Stimulated activated CD8-positive, alpha-beta memory T cell treated with anti-CD3 and anti-CD28 coated beads, Interleukin-15, amount 100 ng/mL, for 4 hours (primary cell): ENCODE measurements at places on chromosomes 6 and 20.

GRCh38 chr6:44663860-44664634 is 276.5 kb downstream of the CDC5L start:
- DNase-seq = no peak

- no peak for DNase-seq
Observed at GRCh38 chr20:9225879-9226278, 157.0 kb downstream of the PLCB4 start.

- DNase-seq = no peak
Observed at GRCh38 chr20:32495217-32495565, 89.9 kb downstream of the NOL4L start.

GRCh38 chr6:169035385-169036240 is 218.0 kb downstream of the THBS2 start:
- no peak for DNase-seq

DNA sequence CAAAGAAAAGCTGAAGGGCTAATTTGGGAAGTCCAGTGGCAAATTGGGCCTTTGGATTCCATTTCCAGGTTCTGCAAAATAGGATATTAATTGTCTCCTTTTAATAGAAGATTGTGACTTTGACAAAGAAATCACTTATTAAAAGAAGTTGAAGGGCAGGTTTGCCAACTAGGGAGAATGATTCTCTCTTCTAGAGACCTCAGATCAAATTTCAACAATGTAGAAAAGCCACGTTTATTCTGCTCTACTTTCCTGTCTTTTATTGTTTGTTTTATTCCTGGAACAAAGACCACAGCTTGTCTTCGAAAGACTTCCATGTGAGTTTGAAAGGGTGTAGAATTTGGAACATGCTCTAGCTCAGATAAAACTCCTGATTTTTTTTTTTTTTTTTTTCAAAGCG is 65.5 kb upstream of the PRL start:
- no peak for DNase-seq
